ENCODE measurements at places on chromosomes 6 and 20.

GRCh38 chr6:77456531-77457248, 6.6 kb downstream of the HTR1B start:
- no peak for DNase-seq

DNA sequence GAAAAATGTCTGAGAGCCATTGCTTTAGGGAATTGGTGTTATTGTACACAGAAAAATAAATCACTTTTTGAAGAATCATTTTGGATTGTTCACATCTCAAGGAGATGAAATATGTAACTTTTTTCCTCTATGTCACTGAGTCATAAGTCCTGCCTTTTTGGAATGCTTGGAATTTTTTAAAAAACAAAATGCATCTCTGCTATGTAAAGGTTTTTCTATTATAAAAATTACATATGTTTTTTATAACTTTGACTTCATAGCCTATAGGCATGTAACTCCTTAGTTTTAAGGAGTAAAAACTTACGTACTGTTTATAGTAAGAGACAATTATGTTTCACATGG, 8.7 kb downstream of the RNF144B start:
- no peak for DNase-seq

DNA sequence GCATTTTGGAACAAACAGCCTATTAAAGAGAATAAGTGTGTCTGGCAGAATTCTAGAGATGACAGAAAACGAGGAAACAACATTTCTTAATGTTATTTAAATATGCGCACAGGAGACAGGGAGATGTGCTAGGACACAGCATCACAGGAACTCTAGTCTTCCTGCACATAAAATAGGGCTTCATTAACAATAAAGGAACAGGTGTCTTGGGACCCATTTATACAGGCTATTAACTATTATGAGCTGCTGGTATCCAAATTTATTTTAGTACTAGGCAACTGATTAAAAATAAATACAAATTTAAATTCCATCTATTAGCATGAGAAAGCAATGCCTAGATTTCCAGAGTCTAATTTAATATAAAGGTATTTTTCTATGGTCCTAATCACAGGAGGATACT, 102.3 kb downstream of the PDSS2 start:
- no peak for DNase-seq

DNA sequence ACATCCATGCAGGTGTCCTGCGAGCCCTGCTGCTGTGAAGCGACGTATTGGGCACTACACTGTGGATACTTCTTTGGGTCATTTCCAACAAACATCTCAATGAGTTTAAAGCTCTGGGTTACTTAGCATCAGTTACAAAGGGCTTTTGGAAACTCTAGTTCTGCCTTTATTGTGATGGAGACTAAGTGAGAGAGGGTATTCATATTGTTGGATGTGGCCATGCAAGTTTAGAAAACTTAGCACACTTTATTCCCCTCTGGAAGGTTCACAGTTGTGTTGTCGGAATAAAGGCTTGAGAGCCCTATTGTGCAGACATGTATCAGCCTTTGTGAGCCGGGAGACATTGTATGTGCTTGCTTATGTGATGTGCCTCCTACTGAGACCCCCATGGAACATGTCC, 22.1 kb downstream of the DUSP22 start:
- no peak for DNase-seq

DNA sequence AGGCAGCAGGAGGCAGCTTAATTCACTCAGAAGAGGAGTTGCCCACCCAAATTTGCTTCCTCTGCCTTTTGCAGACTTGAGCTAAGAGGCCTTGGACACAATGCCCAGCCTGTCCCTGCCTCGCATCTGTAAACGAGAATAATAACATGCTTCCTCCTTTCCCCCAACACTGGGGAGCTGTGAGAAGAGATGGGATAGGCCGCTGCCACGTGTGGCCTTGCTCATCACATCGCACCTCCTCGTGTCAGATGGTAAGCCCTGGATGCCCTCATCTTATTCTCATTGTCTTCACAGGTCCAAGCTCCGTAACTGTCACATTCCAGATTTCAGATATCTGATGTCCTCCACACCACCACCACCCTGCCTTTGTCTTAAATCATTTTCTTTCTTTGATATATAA, 13.1 kb upstream of the TUBB2B start:
- DNase-seq = no peak

GRCh38 chr6:107594736-107595135, 104.8 kb downstream of the SOBP start:
- DNase-seq = no peak

GRCh38 chr20:10954908-10955580, 281.2 kb upstream of the JAG1 start:
- no peak for DNase-seq

DNA sequence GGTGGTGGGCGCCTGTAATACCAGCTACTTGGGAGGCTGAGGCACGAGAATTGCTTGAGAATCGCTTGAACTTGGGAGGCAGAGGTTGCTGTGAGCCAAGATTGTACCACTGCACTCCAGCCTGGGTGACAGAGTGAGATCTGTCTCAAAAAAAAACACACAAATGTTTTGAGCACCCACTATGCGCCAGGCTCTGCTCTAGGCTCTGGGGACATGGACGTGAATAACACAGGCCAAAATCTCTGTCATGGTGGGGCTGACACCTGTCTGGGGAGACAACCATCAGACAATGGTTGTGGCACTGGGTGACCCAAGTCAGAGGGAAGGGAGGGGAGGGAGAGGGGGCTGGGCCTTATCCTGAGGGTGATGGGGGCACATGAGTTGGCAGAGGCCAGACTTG, 62.7 kb downstream of the UBE2V1 start:
- DNase-seq = no peak

DNA sequence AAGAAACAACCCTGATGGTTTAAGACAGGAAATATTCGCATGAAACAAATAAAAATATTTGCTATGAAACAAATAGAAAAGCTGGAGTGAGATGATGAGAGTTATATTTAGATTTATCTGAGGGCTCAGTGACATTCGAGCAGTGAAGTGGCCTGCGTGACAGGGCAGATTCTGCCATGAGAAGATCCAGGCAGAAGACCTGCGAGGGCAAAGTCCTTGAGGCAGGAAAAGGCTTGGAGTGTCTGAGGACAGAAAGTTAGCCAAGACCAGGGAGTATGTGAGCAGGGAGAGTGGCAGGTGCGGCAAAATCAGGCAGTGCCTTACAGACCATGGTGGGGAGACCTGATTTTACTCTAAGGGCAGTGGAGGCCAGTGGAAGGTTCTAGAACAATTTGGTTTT, 66.9 kb upstream of the RIN2 start:
- DNase-seq = no peak

GRCh38 chr6:13617066-13617465, 1.9 kb downstream of the NOL7 start:
- DNase-seq = no peak

- DNase-seq = no peak
These were observed 86.4 kb downstream of the ADGRG6 start for GRCh38 chr6:142387997-142388815.

DNA sequence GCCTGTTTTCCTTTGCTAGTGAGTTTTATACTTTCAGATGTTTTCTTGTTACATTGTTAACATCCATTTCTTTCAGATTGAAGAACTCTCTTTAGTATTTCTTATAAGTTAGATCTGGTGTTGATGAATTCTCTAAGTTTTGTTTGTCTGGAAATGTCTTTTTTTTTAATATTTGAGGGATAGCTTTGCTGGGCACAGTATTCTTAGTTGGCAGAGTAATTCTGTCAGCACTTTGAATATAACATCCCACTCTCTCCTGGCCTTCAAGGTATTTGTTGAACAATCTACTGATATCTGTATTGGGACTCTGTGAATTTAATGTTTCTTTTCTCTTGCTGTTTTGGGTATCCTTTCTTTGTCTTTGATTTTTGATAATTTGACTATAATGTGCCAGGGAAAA, 79.4 kb upstream of the UST start:
- DNase-seq = no peak

- DNase-seq = no peak
These were observed 130.3 kb upstream of the LY86 start for GRCh38 chr6:6458172-6458571.

GRCh38 chr6:139891471-139891870, 517.0 kb upstream of the CITED2 start:
- DNase-seq = no peak

DNA sequence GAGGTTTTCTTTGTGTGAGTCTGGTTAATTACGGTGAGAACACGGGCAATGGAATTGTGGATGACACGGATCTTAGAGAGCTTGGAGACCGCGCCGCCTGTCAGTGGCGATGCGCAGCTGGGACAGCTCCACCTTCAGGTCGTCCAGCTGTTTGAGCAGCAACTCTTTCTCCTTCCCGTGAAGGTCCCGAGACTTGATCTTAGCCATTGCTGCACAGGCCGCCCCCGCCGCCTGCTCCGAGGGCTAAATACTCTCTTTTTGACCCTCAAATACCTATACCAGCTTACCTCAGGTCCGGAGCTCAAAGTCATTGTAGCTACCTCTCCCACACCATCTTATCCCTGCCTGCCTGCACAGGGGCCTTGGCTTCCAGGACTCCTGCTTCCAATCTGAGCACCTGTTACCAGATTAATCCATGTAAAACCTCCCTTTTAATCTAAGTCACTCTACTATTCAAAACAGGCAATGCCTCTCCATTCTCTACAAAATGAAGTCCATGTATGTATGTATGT, 100.2 kb downstream of the PREP start:
- no peak for DNase-seq

DNA sequence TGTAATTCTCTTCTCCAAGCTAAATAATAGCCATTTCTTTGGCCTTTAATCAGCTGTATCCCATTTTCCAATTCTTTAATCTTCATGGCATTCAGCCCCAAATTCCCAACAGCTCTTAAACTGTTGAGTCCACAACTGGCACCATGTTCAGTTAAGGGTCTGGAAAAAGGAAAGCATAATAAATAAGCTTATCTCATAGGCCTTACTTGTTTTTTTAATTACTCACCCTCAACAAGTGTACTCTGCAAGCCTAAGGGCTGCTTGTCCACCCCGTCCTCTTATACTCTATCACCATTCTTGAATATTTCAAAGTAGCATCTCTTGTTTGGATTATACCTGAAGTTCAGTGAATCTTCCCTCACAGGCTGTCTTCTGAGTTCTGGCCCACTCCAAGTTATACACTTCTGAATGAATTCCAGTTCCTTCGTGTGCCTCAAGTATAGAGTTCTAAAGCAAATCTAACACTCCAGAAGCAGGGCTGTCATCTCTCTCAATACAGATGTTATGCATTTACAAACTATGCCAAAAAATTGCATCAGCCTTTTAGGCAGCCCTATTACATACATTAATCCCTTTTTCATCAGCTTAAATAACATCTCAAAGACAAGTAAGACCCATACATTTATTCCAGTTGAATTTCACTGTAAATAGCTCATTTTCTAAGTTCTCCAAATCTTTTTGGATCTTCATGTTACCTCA, 98.7 kb downstream of the COL21A1 start:
- DNase-seq = no peak

DNA sequence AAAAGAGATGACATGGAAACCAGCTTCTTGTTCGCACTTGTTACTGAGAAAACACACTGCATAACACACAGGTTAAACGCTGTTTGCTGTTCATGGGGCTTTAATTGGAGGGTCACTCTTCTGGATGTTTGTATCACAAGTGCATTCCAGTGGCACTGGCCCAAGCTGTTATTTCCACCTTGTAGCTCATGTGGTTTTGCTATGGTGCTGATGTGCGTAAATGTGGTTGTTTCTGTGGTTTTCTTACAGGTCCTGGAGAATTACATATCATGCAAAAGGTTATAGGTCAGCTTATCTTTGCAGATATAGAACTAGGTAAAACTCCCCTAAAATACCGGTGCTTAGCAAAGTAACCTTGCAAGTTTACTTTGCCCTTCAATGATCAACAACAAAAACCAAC, 89.3 kb upstream of the AHI1 start:
- DNase-seq = no peak

DNA sequence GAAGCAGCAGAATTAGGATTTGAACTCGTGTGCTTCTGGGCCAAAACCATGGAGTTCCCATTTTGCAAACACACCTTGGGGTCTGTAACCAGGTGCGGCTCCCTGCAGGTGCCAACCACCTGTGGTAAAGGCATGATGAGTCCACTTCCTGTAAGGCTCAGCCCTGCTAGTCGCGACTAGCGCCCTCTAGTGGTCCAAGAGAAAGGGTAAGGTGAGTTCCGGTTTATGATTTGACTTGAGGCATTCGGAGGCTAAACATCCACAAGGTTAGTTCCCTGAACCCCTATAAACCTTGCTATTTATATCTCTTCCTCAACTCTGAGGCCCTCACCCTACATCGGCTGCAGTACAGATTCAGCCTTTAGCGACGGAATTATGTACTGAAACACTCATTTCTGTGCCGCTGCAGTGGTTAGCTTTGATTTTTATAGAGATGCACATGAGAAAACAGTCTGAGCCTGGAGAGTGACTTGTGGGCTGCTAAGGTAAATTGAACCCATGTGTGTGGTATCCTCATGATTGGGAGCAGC, 173.4 kb downstream of the PLCB1 start:
- DNase-seq = peak; percentile 56

DNA sequence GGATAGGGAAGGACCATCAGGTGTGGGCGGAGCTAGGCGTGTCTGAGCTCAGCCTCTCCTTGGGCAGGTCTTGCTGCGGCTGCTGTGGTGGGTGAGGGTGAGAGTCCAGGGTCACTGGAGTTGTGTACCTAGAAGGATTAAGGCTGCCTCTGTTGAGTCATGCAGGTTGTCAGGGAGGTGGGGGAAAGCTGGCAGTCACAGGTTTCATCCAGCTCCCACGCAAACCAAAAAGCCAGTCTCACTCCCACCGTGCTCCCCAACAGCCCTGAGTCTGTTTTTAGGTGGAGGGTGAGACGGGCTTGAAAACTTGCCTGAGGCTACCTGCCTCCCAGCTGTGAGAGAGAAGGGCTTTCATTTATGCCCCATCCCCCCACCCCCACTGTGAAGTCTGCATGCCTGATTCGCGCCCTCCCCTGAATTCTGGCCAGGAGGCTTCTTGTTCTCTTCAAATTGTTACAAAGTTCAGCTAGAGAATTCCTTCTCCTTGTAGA, 161.5 kb downstream of the MYLK4 start:
- no peak for DNase-seq

GRCh38 chr20:64121586-64121985, 14.2 kb upstream of the NPBWR2 start:
- no peak for DNase-seq

GRCh38 chr6:28003661-28004060, 46.6 kb downstream of the OR2B6 start:
- no peak for DNase-seq

- DNase-seq = no peak
These were observed 108.0 kb downstream of the SYNDIG1 start for GRCh38 chr20:24577271-24577909.

GRCh38 chr6:15287670-15288375, 42.0 kb downstream of the JARID2 start:
- no peak for DNase-seq

- DNase-seq = no peak
These were observed 702 bp upstream of the RHAG start for GRCh38 chr6:49637350-49637731.

Data from stimulated activated naive CD4-positive, alpha-beta T cell treated with Interleukin-2 at 50 U/mL for 16 hours (primary cell).